Activated T-helper 1 cell treated with Interleukin-2 at 50 U/mL for 16 hours (primary cell): ENCODE measurements at places on chromosomes 2 and 18.

DNA sequence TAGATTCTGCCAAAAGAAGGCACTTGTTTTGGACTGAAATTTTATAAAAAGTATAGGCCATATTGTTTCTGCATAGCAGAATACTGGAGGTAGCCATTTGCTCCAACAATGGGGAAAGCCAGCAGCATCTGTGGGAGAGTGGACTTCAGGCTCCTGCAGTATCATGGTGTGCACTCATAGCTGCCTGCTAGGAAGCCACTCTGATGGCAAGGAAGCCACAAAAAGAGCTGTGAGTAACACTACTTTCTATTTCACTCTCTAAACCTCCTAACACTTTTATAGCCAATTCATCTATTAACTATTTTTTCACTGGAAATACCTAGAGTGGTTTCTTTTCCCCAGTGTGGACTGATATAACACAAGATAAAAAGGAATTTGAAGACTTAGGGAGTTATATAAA is 144.4 kb upstream of the KCNJ3 start:
- no peak for DNase-seq

DNA sequence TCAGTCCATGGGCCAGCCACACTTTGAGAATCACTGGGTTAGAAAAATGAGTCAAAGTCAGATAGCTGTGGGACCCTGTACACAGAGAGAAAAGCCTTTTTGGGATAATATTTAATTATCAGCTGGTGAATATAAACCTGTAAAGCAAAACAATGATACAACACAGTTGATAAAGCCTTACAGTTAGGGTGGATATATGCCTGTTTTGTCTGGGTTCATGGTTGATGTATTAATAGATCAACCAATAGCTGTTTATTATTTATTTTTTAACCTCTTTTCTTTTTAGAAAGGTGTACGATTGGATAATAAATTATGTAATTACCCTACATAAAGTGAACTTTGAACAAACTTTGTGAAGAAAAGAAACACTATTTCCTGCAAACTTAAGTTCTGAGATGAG is 145.6 kb downstream of the TDRD15 start:
- DNase-seq = no peak

DNA sequence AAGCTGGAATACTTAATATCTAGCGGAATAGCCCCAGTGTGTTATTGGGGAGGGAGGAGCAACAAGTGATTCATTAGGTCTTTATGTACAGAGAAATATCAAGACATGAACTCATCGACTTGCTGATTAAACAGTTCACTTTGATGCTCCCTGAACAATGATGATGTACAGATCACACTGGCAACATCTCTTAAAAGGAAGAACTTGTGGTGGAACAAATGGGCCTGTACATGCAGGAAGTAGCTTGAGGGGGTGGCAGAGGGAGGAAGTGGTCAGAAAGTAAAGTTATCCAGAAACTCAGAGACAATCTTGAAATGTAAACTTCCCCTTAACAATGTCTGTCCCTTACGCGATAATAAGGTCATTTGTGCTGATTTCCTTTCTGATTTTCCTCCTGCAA is 90.5 kb downstream of the NXPH2 start:
- DNase-seq = no peak

- no peak for DNase-seq
Observed at GRCh38 chr2:17536416-17536815, 4.1 kb upstream of the VSNL1 start.

DNA sequence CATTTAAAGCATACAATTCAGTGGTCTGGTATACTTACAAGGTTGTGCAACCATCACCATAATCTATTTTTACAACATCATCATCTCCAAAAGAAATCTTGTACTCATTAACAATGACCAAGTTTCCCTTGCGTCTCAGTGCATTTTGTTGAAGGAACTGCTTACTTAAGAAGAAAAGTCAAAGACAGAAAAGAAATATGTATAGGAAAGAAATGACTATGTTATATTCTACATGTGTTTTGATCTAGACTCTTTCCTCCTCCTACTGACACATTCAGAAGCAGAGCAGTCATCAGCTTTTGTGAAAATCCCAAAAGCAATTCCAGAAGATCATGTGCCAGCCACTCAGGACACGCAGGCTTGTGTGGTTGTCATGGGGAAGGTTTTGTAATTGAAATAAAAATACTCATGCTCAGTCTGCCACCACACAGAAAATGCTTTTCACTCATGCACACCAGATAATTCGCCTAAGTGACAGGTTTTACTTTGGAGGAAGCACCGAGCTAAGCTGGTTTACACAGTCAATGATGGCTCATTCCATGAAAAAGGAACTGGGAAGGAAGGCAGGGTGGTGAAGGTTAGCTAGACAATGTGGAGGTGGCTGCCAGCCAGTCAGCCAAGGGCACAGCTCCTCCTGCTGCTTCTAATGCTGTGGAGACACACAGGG is 158.5 kb upstream of the REV1 start:
- no peak for DNase-seq

GRCh38 chr2:122148128-122148767 is 392.8 kb downstream of the TSN start:
- DNase-seq = no peak

DNA sequence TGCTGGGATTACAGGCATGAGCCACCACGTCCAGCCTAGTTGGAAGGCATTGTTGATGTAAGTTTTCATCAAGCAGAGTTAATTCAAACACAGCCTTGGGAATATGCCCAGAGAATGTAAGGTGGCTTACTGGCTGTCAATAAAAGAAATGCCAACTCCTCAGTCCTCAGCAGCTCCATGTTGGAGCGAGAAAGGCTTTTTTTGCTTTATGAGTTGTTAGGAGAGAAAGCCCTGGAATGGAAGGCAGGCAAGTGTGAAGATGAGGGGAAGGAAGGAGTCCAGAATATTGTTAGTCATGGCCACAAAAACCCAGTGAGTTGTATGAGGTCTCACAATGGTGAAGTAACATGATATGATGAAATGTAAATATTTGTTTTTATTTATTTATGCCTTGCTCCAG is 57.1 kb downstream of the MAP4K4 start:
- DNase-seq = no peak
